ENCODE measurements at places on chromosomes 11 and 22. TPM values are rescaled to one million over a fixed set of nuclear protein-coding genes. Genes with fewer than 3 reads are reported as not detected.

The MPZL2 gene
- total RNA-seq, result 12.8 TPM

The OLFML1 gene
- 2.5 TPM for total RNA-seq

The FOLH1 gene
- 0.46 TPM for total RNA-seq

The POTEH gene
- total RNA-seq, result not detected

The DGCR6 gene
- total RNA-seq, result 5.9 TPM

The PATE4 gene
- total RNA-seq, result not detected

The PGA5 gene
- total RNA-seq, result not detected

GRCh38 chr11:120835601-120836228 lies 188.2 kb upstream of the TBCEL start:
- no peak for DNase-seq

DNA sequence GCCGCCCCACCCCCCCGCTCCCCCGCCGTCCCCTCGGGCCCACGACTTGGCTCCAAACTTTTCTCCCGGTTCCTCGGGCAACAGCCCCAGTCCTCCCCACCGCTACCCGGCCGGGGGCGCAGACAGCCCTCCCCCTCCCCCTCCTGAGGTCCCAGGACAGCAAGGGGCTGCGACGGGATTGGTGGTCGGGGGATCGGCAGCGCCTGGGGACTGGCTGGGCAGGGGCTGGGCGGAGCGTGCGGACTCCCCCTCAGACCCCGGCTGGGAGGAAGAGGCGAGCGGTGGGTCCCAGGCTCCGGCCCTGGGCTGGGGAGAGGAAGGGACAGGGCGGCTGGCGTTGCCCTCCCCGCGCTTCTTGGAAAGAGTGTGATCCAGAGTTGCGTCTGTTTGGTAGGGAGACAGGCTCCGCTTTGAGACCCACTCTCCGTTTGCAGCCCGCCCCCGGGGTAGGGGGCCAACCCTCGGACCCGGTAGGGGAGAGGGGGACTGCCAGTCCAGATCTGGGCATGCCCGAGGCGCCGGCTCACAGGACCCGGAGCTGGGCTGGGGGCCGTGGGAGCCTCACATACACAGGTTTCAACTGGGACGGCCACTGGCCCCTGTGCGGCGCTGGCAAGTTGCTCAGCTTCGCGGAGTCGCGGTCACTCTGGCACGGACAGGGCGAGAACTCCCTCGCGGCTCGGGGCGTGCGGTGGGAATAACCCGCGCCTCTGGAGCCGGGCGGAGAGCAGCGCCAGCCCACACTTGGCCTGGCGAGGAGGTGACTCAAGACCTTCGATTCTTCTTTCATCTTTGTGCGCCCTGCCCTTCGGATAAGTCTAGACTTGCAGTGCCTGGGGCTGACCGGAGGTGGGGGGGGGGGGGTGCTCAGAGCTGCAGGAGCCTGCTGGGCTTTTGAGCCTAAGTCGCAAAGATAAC lies 999 bp downstream of the TSKU start:
- DNase-seq, result peak; percentile 46

GRCh38 chr11:106553304-106553703 lies 465.0 kb downstream of the GUCY1A2 start:
- no peak for DNase-seq

- DNase-seq, result no peak
Observed at GRCh38 chr11:29353833-29354232, 663.0 kb downstream of the KCNA4 start.

DNA sequence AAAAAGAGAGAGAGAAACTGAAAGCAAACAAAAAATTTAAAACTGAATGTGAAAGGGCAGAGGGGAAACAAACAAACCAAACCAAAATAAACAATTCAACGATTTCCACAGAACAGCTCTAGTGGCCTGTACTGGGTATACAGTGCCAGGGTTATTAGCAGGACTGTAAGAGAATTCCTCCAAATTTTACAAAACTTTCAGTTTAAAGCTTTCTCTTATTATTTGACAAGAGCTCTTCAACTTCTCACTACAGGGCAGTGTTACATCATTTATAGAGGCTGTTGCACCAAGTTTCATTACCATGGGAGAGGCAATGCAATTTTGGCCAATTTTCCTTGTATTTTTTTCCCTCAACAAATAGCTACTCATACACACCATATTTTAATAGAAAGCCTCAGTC lies 44.3 kb upstream of the CLPB start:
- no peak for DNase-seq

- DNase-seq, result peak; percentile 8
Observed at GRCh38 chr22:26367402-26368245, 61.4 kb upstream of the ASPHD2 start.

DNA sequence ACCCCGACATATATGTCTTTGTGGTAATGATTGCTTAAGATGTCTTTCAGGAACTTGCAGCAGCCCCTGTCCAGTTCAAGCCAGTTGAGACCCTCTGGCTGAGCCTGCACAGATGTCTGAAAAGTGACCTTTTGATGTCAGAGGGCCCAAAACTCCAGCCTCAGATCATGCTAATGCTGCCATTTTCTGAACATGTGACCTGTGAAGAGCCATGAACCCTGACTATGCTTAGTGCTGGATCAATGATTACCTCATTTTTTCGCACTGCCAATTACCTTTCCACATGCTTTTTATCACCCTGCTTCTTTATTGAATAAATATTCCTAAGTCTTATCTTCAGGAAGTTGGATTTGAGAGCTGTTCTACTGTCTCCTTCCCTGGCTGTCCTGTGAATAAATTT lies 6.9 kb upstream of the CYP2R1 start:
- DNase-seq, result no peak

DNA sequence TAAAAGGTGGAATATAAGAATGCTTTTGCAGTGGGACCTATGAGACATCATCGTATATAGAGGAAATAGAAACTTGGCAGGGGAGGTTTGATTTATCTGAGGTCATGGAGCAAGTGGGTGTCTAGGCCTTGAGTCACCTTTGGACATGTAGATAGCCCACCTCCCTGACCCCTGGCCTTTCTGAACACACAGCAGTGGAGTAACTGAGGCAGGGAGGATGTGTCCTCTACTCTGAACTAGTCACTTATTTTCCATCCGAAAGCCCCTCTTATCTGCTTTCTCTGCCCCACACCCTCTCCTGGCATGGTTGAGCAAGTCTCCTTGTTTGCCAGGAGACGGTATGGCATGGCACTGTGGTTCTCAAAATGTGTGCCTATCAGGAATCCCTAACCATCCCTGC lies 7.9 kb downstream of the CD82 start:
- no peak for DNase-seq

DNA sequence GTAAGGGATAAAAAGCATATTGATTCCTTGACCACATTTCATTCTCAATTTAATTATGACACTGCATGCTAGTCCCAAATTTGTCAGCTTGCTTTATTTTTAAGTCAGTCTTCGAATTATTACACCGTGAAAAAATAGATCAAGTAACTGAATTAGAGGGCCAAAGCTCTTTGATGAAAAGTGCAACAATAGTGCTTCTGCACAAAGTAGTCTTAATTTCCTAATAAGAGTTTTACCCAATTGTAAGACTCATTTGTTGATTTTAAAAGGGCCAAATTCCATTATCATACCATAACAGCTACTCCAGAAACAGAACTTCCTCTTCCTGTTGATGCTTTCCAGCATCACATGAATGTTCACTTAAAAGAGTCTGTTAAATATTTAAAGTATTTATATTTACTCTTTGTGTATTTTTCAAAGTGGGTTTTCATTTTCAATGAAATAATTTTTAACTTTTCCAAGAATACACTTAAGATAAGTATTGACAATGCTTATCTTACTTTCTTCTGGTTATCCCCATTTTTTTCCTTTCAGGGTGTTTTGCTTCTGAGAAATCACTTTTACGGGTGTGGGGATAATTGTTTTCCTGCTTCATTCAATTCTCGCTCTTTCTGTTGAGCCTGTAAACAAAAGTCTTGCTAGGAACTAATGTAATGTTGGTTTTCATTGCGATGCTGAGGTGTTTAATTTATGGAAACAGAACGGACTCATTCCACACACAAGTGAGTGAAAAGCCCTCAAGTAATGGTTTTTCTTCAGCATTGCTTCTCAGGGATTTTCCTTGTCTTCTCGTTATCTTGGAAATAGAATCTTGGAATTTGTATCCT lies 2.1 kb downstream of the ARHGEF12 start:
- no peak for DNase-seq

- DNase-seq, result no peak
Observed at GRCh38 chr11:59011655-59012397, 72.5 kb downstream of the GLYATL1 start.

DNA sequence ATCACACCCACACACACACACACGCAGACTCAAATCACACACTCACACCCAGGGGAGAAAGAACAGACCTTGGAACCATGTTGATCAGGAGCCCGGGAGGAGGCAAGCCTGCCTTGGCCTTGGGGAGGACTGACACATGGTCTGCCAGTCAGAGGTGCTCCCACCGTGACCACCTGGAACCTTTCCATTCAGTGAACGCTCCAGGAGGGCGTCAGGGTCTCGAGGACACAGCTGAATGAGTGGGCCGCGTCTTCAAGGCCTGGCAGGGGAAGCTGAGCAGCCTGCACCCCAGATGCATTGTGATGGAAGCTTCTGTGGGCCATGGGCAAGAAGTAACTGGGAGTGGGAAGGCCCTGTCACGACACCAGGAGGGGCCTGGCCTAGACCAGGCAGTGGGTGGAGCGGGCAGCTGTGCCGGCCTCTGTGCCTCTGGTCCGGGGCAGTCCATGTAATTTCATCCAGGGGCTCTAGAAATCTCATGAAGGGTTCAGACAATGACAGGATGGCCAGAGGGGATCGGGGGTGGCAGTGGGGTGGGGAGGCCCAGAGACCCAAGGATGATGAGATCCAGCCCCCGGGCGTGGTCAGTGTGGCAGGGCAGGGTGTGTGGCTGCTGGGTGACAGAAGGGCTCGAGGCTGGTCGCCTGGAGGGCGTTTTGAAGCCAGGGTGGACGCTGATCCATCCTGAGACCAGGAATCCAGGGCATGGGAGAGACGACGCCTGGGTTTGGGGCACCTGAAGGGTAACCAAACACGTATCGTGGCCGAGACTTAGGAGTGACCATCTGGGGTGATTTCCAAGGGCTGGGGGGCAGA lies 53.7 kb downstream of the IGF2 start:
- DNase-seq, result no peak

DNA sequence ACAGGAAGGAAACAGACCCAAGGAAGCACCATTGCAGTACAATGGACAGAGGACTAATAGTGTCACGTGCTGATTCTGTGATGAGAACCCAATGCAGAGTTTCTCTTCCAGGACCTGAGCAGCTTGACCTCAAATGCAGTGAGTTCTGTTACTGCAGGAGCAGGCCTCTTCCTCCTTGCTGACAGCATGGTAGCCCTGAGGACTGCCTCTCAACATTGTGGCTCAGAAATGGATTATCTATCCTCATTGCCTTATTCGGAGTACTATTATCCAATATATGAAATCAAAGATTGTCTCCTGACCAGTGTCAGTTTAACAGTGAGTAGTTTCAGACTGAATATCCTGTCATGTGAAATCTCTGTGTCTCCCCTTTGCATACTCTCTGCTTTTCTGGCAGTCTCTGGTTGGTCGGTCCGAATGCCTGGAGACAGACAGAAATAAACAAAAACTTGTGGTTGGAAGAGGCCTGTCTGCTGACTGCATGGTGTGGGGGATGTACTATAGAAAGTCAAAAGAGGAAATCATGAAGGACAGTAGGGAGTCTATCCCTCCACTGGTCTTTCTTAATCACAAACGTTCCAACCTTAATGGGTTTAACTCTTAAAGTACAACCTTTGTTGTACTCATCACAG lies 6.9 kb upstream of the MS4A14 start:
- no peak for DNase-seq

DNA sequence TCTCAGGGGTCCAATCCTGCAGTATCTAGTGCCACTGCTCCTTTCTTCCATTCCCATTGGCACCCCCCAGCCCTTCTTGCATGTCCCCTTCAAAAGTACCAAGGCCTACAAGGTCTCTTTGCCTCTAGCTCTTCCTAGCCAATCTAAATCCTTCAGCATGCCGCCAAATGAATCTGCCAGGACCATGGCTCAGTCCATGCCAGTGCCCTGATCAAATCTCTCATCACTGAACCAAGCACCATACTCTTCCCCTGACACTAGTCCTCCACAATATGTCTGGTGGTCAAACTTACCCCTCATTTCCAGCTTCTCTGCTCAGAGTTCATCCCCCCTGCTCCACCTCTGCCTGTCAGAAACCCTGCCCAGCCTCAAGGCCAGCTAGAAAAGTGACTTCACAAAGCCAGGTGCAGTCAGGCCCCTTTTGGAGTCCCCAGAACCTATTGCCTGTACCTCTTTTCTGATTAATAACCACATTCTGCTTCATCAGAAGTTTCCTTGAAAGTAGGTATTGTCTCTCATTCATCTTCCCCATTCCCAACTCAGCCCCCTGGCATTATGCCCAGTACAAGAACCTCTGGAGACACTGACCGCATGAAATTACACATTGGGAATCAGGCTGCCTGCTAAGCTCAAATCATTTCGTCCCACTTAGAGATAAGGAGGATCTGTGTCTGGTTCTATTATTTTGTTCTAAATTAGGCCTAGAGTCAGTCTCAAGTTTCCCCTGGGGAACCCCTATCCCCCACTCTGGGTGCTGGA lies 11.4 kb downstream of the FEN1 start:
- no peak for DNase-seq

GRCh38 chr11:69645801-69646492 lies 5.0 kb downstream of the CCND1 start:
- no peak for DNase-seq

GRCh38 chr22:26763633-26764361 lies 106.4 kb downstream of the MIAT start:
- no peak for DNase-seq

- no peak for DNase-seq
Observed at GRCh38 chr22:21000987-21001600, 824 bp downstream of the THAP7 start.

DNA sequence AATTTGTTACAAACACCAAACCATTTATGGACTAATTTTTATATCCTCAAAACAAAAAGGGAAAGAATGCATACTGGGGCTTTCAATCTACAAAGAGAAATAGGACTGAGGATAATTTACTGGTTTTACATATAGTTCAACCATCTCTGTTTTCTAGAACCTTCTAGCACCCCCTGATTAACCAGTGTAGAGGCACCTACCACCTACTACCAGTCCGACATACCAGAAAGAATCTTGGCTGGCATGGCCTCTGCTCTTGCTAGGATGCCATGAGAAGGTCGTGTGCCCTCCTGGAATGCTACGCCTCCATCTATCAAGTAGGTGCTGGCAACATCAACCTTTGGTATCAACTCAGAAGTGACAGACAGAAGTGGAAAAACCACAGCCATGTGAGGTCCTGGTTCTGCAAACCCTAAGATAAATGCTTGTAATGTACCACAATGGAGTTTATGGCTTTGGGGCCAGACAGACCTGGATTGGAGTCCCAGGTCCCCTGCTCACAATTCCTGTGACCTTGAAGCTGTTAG lies 28.2 kb downstream of the MYH9 start:
- DNase-seq, result no peak

- DNase-seq, result no peak
Observed at GRCh38 chr11:86632499-86633269, 39.7 kb downstream of the ME3 start.

DNA sequence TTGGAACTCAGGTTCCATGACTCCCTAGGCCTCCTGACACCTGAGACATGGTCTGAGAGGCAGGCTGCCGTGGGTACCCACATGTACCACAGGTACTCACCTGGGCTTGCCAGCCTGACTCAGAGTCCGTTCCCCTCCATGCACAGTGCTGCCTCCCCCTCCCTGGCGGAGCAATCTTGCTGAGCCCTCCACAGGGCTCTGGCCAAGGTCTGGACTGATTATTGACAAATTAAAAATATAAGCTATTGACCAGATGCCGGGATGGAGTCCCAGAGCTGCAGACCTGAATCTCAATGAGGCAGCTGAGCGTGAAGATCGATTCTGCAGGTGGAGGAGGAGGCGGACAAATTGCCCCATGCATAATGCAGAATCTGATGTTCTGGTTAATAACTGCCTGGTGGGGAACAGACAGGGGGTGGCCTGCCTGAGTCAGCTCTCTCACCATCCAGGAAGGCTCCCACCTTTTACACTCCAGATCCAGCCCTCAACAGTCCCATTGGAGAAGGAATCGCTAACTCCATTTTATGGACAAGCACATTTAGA lies 422.7 kb downstream of the MIAT start:
- DNase-seq, result no peak

All from heart right ventricle (tissue), 16 donors.